ENCODE measurements at places on chromosomes 3 and 15.

DNA sequence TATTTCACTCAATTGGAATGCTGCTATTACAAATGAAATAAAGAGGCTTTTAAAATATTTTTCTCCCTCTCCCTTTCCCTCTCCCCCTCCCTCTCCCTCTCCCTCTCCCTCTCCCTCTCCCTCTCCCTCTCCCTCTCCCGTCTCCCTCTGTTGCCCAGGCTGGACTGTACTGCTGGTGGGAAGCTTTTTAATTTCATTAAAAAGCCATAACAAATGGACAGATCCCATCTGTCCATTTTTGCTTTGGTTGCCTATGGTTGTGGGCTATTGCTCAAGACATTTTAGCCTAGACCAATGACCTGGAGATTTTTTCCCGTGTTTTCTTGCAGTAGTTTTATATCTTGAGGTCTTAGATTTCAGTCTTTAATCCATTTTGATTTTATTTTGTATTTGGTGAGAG is 107.2 kb upstream of the LRRC3B start:
- no peak for DNase-seq

DNA sequence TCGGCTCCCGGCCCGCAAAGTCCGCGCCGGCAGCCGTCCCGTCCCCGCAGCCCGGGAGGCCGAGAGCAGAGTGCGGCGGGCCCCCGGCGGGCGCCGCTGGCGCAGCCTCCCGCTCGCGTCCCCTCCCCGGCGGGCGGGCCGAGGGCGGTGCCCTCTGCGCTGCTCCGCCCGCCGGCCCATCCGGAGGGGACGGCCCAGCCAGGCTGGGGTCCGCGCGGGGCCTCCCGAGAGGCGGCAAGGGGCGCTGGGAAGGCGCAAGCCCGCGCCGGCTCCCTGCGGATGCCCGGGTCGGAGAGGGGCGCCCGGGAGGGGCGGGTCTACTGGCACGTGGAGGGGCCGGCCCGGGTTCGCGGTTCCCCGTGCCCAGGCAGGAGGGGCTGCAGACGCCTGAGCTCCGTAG is at the start of the genes CLCN2 and POLR2H:
CLCN2 (minus strand) TSS at position 74 of the 400 bp plus-strand sequence. CDS start 126 bp downstream, outside the sequence.
POLR2H (plus strand) TSS at position 179 of the 400 bp plus-strand sequence. CDS start 1,783 bp downstream, outside the sequence.
- peak; percentile 81 for DNase-seq

DNA sequence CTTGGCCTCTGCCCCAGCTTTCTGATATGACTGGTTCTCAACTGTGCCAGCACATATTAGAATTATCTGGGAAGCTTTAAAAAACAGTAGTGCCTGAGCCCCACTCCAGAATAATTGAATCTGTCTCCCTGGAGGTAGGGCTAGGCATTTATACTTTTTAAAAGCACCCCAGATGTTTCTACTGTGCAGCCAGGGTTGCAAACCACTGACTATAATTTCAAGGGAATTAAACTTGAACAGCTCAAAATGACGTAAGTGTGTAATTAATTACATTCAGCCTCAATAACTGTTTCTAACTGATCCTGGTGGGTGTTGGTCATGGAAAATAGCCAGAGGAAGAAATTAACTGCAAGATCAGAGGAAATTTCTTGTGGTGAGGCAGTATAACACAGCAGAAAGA is 4.4 kb upstream of the IRAK2 start:
- DNase-seq: no peak

DNA sequence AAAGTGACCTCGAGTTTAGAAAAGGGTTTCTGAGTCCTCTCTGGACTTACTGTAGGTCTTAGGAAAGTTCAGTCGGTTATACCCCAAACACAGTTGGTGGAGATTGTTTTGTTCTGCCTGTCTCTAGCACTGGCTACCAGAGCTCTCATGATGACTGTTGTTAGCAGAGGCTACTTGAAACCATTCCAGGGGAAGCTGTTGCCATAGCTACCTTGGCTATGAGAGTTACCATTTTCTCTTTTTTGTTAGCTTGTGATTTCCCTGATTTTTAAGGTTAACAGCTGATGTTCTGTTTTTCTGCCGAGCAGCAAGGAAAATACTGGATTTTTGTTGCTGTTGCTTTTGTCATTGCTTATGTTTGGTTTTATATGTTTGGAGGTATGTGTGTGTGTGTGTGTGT is 26.7 kb downstream of the ABHD2 start:
- no peak for DNase-seq

- DNase-seq: no peak
These were observed 41.6 kb downstream of the POLG start for GRCh38 chr15:89293012-89293411.

- DNase-seq: no peak
These were observed 22.4 kb downstream of the SPTSSB start for GRCh38 chr3:161348796-161349400.

DNA sequence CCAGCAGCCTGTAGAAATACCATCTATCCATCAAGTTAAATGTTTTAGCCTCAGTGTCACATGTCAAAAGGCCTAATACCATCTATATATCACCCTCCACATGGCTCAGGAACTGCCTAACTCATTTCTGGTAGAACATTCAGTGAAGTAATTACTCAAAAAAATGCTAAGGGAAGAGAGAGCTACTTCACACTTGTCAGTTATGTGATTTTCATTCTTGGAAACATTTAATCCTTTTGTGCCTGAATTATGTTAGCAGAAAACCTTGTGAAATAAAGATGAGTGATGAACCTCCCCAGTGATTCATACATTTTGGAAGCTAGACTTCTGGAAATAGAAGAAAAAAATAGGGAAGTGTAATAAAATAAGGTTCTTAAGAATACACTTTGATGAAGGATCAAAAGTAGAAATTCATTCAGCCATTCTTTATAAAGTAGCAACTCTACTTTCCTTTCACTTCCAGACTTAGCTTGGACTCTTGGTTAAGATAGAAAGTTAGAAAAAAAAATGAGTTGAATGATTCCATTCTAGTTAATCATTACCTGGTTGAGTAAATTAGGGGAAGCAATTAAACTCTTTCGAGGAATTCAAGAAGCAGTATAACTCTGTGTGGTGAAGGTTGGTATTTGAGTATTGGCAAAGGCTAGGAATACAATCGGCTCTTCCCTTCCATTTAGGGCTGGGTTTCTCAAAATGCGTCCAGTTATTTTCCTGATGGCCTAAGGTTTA is 3.6 kb downstream of the OTOL1 start:
- DNase-seq: no peak

DNA sequence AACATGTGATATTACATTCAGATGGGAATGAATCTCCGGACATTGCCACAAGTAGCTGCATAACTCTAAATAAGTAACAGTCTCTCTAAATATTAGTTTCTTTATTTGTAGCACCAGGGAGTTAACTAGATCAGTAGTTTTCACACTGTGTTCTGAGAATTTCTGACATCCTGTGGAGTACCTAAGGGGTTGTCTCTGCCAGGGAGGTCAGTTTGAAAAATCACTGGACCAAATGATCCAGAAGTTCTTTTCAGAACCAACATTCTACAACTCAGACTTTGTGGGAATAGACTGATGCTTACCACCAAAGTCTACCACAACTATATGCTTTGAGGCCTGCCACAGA is 9.0 kb upstream of the ILDR1 start:
- no peak for DNase-seq

DNA sequence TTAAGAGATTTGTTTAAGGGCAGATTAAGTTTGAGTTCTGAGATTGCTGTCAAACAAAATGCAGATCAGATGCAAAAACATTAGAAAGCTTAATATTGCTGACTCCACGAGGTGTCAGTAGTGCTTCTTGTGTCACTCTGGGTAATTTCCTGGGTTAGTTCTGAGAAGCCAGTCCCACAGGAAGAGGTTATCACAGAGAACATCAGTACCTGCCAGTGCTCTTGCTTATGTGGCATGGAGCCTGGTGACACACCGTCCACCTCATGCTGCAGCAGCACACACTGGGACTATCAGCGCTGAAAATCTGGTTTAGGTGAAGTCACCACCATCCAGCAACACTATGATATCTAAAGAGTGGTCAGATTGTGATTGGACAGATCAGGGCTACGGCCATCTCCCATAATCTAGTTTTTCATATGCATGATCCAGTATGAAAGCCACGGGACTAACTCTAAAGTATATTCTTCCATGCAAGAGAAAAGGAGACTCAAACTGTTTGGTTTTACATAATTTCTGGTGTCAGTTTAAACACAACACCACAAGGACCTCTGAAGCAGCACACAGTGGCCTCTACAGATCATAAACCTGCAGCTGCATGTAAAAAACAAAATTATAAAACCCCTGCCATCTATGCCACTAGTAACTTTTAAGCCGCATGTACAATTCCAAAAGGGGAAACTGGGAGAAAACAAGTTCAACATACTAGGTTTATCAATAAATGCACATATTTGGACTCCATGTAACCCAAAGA is 36.1 kb upstream of the MYO5C start:
- no peak for DNase-seq

DNA sequence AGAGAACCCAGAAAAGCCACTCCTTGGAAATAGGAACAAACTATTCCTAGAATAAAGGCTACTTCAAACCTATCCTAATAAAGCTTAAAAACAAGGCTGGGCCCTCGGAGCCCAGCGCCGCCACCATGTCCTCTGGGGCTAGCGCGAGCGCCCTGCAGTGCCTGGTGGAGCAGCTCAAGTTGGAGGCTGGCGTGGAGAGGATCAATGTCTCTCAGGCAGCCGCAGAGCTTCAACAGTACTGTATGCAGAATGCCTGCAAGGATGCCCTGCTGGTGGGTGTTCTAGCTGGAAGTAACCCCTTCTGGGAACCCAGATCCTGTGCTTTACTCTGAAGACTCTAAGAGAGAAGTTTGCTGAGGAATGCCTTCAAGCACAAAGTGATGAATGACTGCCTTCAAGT is 63.2 kb downstream of the ADAM10 start:
- DNase-seq: no peak

GRCh38 chr15:88238618-88239430 is 17.7 kb downstream of the NTRK3 start:
- DNase-seq: no peak

Measured in nephron progenitor cell (in vitro differentiated cells).